ENCODE measurements at places on chromosomes 5 and 9. TPM values are rescaled to one million over a fixed set of nuclear protein-coding genes. Genes with fewer than 3 reads are reported as not detected.

- DNase-seq = peak; percentile 94
Measured at GRCh38 chr5:180353048-180353979, at the start of gene GFPT2. Gene GFPT2 (minus strand): TSS chr5:180353336. CDS start chr5:180353217, 119 bp downstream.

- no peak for DNase-seq
Measured at GRCh38 chr9:79264041-79264440, 307.7 kb upstream of the TLE4 start.

- DNase-seq = no peak
Measured at GRCh38 chr5:53257806-53258373, 148.3 kb upstream of the MOCS2 start.

DNA sequence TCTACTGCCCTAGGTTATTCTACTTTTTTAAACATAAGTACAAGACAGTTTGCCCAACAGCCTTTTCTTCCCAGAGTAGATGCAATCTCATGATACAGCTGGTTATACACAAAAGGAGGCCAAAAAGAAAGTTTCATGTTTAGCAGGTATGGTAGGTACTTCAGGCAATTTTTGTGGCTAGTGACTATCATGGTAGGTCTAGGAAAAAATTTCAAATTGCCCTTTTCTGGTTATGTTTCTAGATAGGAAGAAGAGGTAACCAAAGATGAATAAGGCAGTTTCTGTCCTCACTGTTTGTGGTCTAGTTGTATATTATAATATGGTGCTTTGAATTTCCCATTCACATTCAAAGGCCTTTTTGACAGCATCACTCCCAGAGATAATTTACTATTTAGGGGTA is 19.7 kb downstream of the MEGF9 start:
- no peak for DNase-seq

DNA sequence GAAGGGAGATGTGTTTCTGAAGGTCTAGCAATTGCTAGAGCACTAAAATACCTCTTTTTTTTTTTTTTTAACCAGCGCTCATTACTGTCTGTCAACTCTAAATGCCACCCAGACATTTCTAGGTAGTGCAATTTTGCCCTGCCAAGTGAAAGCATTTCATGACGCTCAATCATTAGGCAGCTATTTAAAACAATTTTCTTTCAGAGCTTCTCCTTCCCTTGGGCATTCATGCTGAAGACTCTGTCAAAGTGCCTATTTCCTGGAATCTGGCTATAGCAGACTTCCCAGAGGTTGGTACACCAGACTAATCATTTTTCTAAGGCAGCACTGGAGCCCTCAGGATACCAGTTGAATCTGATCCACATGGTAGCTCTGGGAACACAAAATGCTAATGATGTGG is 97.0 kb upstream of the ANKRD55 start:
- DNase-seq = no peak

ARHGEF37 gene
- total RNA-seq = 0.57 TPM

SPINK4 gene
- total RNA-seq = 1.2 TPM

Measured in endodermal cell (in vitro differentiated cells).